Epithelial cell of prostate (primary cell): ENCODE measurements at places on chromosomes 13 and 19.

GRCh38 chr19:56507446-56508289 lies at the start of gene ZNF471:
Gene ZNF471 (plus strand): TSS chr19:56507855. CDS start chr19:56511572, 3,717 bp downstream.
- peak; percentile 90 for DNase-seq

DNA sequence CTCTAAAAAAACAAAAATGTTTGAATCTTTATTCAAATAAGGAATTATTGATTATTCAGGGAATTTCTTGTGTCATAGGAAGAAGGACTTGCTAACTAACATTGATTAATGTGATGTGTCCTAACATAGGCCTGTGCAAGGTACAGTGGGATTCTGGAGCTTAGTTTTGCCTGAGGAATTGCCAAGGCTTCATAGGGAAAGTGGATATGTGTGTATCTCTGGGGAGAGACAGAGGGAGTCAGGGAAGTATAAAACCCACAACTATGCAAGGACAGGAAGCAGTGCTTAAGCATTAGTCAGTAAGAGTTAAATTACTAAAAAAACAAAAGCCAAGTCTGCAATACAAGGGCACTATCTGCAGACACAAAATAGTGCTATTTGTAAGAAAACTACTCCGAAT lies 59.6 kb downstream of the WDFY2 start:
- DNase-seq, result peak; percentile 51

GRCh38 chr13:71137101-71137500 lies 729.9 kb downstream of the DACH1 start:
- DNase-seq, result no peak

- no peak for DNase-seq
Observed at GRCh38 chr13:36046672-36047071, 84.5 kb downstream of the DCLK1 start.

- DNase-seq, result no peak
Observed at GRCh38 chr19:51204321-51204720, 20.6 kb upstream of the CD33 start.

GRCh38 chr19:31671411-31672035 lies 322.3 kb upstream of the TSHZ3 start:
- DNase-seq, result no peak

DNA sequence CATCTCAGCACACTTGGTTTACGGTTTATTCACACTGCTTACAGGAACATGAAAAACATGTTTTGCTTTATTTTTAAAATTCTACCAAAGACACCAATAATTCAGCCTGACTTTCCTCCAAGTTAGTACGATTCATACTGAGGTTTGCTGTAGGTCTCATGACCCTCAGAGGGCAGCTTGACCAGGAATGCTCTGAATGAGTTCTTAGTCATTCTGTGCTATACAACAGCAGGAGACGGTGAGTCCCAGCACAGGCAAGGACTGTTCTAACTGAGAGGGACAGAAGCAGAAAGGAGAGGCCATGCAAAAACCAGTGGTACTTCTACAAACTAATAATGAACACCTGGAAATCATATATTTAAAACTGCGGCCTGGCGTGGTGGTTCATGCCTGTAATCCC lies 6.4 kb downstream of the GRTP1 start:
- DNase-seq, result no peak

- DNase-seq, result no peak
Observed at GRCh38 chr13:101512650-101513049, 60.2 kb downstream of the ITGBL1 start.

DNA sequence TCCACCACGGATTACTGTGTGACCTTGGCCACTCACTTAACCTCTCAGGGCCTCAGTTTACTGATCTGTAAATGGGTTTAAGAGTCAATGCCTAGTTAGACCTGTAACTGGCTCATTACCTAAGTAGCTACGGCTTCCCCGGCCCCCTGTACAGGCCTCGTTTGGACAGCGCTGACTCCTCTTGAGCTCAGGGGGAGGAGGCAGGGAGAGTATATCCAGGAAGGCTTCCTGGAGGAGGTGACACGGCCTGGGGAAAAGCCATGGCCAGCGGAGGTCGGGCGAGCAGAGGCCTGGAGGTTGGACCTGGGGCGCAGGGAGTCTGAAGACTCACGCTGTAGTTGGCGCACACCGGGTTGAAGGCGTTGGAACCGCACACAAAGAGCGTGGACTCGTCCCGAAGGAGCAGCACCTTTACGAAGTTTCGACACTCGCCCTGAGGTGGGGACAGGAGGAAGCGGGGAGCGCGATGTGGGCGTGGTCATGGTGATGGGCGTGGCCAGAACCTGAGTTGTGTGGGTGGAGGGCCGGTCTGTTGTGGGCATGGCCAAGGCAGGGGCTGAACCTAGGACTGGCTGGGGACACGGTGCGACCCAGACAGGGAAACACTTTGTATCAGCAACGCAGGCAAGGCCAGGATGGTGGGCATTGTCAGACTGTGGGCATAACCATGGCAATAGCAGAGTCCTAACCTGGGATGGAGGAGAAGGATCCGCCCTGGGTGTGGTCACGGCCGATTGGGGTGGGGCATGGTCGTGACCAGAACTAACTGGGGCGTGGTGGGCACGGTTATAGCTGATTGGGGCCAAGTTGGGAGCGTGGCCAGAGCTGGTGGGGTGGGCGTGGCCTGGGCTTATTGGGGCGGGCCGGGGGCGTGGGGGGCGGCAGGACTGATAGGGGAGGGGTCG lies 3.6 kb downstream of the SEMA6B start:
- no peak for DNase-seq

DNA sequence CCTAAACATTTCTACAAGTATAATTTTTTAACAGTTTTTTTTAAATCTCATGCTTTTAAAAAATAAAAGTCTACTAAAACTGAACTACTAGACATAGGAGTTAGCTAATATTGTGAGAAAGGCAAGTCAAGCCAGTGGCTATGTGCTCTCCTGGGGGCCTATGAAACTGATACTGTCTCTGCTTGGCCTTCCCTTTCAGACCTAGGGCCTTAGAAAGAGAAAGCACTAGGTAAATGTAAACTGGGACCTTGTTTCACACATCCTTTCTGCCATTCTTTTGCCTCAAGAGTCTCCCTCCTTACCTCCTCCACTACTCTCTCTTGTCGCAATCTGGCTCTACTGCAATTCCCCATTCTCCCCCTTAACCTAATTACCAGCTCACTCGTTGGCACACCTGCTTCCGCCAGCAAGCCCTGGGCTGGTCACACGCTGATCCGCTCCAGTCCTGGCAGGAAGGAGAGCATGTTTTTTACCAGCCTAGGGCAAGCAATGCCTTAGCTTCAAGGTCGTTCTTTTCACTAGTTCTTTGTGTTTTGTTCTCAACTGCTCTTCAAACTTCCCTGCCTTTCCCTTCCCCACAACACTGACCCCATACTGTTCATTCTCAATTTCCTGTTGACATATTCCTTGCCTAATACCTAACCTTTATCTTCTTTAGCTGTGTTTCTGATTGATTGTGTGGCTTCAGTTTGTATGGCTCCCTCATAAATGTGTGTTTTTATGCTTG lies 23.1 kb downstream of the TBC1D4 start:
- no peak for DNase-seq

GRCh38 chr19:54209811-54210494 lies 9.3 kb downstream of the RPS9 start:
- DNase-seq, result peak; percentile 92

- no peak for DNase-seq
Observed at GRCh38 chr13:108477376-108477775, 152.0 kb upstream of the MYO16 start.

DNA sequence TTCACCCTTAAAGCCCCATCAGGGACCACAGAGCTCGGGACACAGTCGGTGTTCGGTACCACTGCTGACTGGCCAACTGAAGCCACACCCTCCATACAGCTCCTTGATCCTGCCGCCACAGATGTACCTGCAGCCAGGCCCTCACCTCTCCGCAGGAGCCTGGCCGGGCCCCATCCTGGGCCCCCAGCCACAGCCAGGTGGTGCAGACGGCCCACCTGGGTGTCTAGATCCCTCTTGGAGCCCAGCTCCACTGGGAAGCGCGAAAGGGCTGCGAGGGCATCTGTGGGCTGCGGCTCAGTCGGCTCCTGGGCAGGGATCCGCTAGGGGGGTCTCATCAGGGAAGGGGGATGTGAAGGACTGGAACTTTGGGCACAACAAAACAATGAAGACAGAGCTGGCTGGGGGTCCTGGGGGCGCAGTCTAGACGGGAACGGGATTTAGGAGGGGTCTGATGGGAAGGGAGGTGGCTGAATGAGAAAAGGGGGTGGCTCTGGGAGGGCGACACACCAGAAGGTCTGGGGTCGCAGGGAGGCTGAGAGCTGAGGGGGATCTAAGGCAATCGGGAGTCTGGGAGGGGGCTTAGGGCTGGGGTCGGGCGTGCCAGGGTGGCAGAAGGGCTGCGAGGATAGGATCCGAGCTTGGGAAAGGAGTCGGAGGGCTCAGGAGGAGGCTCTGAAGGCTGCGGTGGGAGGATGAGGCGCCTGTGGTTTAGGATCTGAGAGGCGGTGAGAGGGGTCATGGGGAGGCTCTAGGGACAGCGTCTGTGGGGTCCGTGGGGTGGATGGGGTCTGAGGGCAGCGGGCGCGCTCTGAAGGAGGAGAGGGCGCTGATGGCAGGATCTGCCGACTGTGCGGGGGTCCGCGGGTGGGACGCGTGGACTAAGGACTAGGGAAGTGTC lies 15.8 kb downstream of the PRODH2 start:
- no peak for DNase-seq

DNA sequence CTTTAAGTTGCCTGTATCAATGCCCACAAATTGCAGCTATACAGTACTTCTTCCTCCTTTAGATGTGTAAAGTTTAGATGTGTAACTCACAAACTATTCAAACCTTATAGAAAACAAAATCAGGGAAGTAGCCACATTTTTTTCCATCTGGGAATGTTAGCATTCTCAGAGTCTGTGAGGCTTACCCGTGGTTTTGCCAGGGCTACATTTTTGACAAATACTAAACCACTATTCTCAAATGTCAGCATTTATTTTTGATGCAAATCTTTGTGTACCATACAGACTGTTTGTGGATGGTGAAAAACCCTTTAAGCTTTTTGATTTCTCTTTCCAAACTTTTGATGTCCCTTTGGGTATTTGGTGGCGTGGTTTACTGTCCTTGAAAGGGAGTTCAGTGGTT lies 216.4 kb downstream of the POSTN start:
- no peak for DNase-seq

GRCh38 chr19:11324748-11325389 lies 14.6 kb downstream of the RAB3D start:
- no peak for DNase-seq

GRCh38 chr13:75271846-75272245 lies 210.1 kb downstream of the TBC1D4 start:
- DNase-seq, result no peak

GRCh38 chr13:102461302-102461701 lies 59.5 kb upstream of the FGF14 start:
- no peak for DNase-seq

GRCh38 chr13:21901811-21902708 lies 231.2 kb downstream of the FGF9 start:
- DNase-seq, result no peak

DNA sequence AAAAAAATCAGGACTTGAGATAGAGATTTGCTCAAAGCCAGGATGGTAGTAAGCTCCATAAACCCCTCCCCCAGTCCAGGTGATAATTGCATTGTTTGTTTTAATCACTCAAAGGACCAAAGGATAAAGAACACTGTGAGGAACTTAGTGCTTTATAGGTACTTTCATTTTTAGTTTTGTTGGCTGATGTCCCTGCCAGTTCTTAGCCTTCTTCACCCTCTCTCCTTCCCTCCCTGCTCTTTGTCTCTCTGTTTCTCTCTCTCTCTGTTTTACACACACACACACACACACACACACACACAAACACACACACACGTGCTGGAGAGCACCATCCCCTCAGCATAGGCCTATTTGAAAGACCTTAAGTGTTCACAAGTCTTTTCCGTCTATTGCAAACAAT lies 5.2 kb downstream of the FRY start:
- no peak for DNase-seq

DNA sequence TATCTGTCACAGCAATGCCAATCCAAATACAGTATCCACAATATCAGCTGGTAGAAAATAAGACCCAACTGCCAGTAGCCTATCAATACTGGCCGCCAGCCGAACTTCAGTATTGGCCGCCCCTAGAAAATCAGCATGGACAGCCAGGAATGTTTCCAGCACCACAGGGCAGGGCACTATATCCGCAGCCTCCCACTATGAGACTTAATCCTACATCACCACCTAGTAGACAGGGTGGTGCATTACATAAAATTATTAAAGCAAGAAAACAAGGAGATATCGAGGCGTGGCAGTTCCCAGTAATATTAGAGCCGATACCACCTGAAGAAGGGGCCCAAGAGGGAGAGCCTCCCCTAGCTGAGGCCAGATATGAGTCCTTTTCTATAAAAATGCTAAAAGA lies 111.3 kb downstream of the ZNF486 start:
- DNase-seq, result no peak

- no peak for DNase-seq
Observed at GRCh38 chr13:70391678-70392077, 283.4 kb upstream of the KLHL1 start.

DNA sequence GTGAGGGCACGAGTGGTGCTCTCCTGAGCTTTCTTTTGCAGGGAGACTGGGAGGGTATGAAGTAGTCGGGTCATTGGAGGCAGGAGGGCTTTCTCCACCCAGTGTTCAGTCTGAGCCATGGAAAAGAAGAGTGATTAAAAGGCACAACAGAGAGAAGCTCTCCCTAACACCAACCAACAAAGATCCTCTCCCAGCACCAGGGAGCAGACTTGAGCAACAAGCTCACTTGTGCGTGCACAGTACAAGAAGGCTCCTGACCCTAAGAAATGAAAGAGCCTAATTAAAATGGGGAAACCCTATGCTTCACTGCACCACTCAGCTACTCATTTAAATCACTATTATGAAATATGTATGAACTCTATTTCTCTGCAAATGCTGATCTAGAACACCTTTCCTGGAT lies 276.3 kb upstream of the SOX21 start:
- DNase-seq, result no peak

GRCh38 chr13:40609972-40610726 lies 56.3 kb downstream of the FOXO1 start:
- peak; percentile 61 for DNase-seq

DNA sequence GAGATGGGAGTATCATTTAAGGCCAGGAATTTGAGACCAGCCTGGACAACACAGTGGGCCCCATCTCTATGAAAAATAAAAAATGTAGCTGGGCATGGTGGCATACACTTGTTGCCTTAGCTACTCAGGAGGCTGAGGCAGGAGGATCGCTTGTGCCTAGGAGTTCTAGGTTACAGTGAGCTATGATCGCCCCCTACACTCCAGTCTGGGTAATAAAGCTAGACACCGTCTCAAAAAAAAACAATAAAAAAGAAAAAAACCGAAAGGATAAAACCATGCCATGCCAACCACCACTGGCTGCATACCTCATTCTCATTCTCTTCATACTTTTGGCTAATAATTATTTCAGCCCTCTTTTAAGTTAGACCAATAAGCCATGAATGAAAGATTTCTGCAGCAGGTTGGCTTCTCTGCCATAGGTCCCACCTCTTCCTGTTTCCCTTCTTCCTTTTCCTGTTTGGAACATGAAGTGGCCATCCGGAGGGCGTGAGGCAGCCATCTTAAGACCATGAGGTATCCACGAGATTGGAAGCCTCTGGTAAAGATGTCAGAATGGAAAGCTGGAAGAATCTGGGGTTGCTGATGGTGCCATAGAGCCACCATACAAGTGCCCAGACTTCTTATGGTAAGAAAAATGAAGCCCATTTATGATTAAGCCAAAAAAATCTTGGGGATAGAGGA lies 171.3 kb downstream of the CACNA1A start:
- no peak for DNase-seq
